Esophagus muscularis mucosa (tissue), 4 donors: ENCODE measurements at places on chromosomes 12 and 14. TPM values are rescaled to one million over a fixed set of nuclear protein-coding genes. Genes with fewer than 3 reads are reported as not detected.
A peak's percentile ranks its signal among the peaks of the same experiment; 100 is the strongest.

GRCh38 chr12:104137001-104137901, 759 bp downstream of the NFYB start:
- peak overlapping the region; percentile 78 for H3K4me3 ChIP-seq
- peak overlapping the region; percentile 95 for H3K27ac ChIP-seq
- peaks cover 29% of the 10 kb centered on the region for H3K4me1 ChIP-seq

Gene PLEKHH1
- total RNA-seq = 2.1 TPM

Gene RFX4
- total RNA-seq = not detected

GRCh38 chr14:59890676-59891075, 20.1 kb upstream of the RTN1 start:
- H3K27me3 ChIP-seq = no peaks in the 10 kb centered on the region
- no peaks in the 10 kb centered on the region for H3K36me3 ChIP-seq
- DNase-seq = no peak
- no peak overlapping the region for H3K4me3 ChIP-seq
- H3K4me1 ChIP-seq = no peaks in the 10 kb centered on the region

GRCh38 chr12:116189692-116190091, 87.8 kb downstream of the MED13L start:
- no peak overlapping the region for H3K4me3 ChIP-seq
- H3K27me3 ChIP-seq = no peaks in the 10 kb centered on the region
- H3K4me1 ChIP-seq = peaks cover 83% of the 10 kb centered on the region
- no peaks in the 10 kb centered on the region for H3K36me3 ChIP-seq
- no peak for DNase-seq

Gene TMEM132D
- not detected for total RNA-seq

GRCh38 chr12:123387508-123388176, 3.7 kb downstream of the KMT5A start:
- no peak for DNase-seq
- no peaks in the 10 kb centered on the region for H3K27me3 ChIP-seq
- H3K4me1 ChIP-seq = peaks cover 68% of the 10 kb centered on the region
- peak overlapping the region; percentile 97 for H3K27ac ChIP-seq
- peaks cover 18% of the 10 kb centered on the region for H3K36me3 ChIP-seq
- H3K4me3 ChIP-seq = peak overlapping the region; percentile 77

Gene NYNRIN
- total RNA-seq = 16.1 TPM

DNA sequence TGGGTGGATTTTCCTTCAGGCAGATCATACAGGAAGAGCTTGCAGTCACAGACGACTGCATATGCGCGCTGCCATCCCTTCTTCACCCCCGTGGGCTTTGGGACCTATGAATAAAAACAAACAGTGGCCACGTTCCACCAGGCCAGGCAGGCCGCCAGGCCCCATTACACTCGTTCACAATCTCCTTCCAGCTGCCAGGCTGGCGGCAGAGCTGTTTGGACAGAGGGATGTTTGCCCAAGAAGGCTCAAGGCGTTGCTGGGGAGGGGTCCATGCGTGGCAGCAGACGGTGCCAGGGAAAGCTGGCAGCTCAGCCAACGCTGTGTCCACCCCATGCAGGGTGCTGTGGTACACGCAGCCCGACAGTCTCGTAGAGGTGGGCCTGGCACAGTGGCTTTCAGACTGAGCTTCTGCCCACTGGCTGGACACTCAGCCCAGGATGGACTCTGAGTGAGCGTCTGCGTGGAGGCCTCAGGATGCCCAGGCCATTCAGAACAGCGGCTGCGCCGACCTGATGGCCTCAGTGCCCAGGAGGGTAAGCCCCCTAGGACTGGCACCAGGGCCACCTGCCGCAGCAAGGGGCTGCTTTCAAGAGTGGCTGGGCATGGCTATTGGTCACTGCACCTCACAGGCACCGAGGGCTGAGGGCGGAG, 27.5 kb downstream of the AMN start:
- H3K27me3 ChIP-seq = no peaks in the 10 kb centered on the region
- H3K4me3 ChIP-seq = no peak overlapping the region
- peaks cover 97% of the 10 kb centered on the region for H3K36me3 ChIP-seq
- H3K27ac ChIP-seq = peak overlapping the region; percentile 68
- DNase-seq = no peak
- H3K4me1 ChIP-seq = peaks cover 24% of the 10 kb centered on the region

GRCh38 chr12:88553941-88554658, 26.2 kb downstream of the KITLG start:
- no peaks in the 10 kb centered on the region for H3K36me3 ChIP-seq
- DNase-seq = no peak
- no peaks in the 10 kb centered on the region for H3K27me3 ChIP-seq
- H3K4me1 ChIP-seq = peaks cover 91% of the 10 kb centered on the region
- no peak overlapping the region for H3K4me3 ChIP-seq

- DNase-seq = peak; percentile 34
- no peak overlapping the region for H3K27ac ChIP-seq
- H3K4me1 ChIP-seq = no peaks in the 10 kb centered on the region
Measured at GRCh38 chr14:98622208-98623051, 649.6 kb downstream of the BCL11B start.

DNA sequence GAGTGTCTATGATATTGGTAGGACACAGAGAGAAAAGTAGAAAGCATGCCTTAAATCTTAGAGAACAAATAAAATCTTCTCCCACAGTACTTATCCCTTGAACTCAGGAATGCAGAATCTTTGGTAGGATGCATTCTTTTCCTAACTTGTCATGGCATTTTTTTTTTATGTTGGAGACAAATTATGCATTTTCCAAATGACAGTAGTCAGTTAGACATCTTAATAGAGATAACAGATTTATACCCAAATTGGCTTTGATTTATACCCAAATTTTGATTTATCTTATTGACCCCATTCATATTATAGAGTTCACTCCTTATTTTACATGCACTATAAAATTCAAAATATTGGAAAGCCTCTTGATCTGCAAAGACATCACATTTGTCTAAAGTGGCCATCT, 132.9 kb downstream of the CNTN1 start:
- H3K27me3 ChIP-seq = no peaks in the 10 kb centered on the region
- H3K36me3 ChIP-seq = no peaks in the 10 kb centered on the region
- H3K27ac ChIP-seq = no peak overlapping the region
- DNase-seq = no peak
- no peak overlapping the region for H3K4me3 ChIP-seq
- no peaks in the 10 kb centered on the region for H3K4me1 ChIP-seq

DNA sequence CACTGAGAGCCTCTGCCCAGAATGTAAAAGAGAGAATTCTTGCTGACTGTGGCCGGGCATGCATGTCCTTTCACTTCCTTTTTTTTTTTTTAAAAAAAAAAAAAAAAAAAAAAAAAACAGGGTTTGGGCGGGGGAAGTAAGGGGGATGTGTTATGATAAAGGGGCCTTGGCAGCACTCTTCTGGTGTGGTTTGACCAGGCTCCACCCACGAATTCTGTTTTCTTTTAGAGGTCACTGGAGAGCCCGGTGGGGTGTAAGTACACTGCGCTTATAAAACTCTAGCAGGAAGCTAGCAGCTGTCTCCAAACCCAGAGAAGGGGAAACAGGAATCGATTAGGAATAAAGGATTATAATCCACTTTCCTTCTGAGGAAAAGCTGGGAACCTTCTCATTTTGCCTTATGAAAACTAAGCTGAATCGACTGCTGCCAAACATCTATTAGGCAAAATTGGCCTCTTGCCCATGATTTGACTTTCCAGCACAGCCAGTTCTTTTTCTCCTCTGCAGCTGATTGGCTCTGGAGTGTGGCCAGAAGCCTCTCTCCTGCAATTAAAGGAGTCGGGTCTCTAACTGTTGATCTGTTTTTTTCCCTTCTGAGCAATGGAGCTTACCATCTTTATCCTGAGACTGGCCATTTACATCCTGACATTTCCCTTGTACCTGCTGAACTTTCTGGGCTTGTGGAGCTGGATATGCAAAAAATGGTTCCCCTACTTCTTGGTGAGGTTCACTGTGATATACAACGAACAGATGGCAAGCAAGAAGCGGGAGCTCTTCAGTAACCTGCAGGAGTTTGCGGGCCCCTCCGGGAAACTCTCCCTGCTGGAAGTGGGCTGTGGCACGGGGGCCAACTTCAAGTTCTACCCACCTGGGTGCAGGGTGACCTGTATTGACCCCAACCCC, 27.7 kb upstream of the HIGD1C start:
- no peaks in the 10 kb centered on the region for H3K27me3 ChIP-seq
- peaks cover 53% of the 10 kb centered on the region for H3K4me1 ChIP-seq
- peak overlapping the region; percentile 91 for H3K27ac ChIP-seq
- peak; percentile 97 for DNase-seq
- peaks cover 2% of the 10 kb centered on the region for H3K36me3 ChIP-seq

GRCh38 chr14:21072781-21073339, 2.8 kb downstream of the ARHGEF40 start:
- H3K4me1 ChIP-seq = peaks cover 51% of the 10 kb centered on the region
- H3K27me3 ChIP-seq = no peaks in the 10 kb centered on the region
- no peak overlapping the region for H3K4me3 ChIP-seq
- no peak for DNase-seq

Gene GLIPR1
- total RNA-seq = 10.9 TPM

DNA sequence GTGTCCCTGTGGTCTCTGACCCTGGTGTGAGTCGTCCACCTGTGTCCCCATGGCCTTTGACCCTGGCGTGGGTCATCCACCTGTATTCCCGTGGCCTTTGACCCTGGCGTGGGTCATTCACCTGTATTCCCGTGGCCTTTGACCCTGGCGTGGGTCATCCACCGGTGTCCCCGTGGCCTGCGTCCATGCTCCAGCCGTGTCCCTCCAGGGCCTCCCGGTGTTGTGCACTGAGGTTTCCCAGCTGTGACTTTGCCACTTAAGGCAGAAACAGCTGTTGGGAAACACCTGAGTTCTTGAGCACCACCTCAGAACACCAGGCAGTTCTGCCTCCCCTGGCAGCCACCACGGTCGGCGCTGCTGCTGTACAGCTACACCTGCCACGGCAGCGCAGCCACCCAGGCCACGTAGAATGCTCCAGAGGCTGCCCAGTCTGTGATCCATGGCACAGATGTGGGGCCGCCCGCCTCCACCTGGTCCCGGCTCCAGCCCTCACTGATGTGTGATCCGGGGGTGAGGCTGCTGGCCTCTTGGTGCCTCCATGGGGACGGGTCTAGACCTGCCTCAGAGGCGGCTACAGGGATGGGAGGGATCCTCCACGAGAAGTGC, 69.1 kb upstream of the GALNT9 start:
- peaks cover 94% of the 10 kb centered on the region for H3K27me3 ChIP-seq
- H3K36me3 ChIP-seq = no peaks in the 10 kb centered on the region

GRCh38 chr12:28787151-28787550, 361.9 kb upstream of the FAR2 start:
- no peaks in the 10 kb centered on the region for H3K36me3 ChIP-seq
- H3K27ac ChIP-seq = no peak overlapping the region
- no peaks in the 10 kb centered on the region for H3K4me1 ChIP-seq

Gene STAC3
- 1.7 TPM for total RNA-seq

Gene HNF1A
- not detected for total RNA-seq

GRCh38 chr12:106144847-106145246, 6.1 kb upstream of the NUAK1 start:
- H3K27me3 ChIP-seq = no peaks in the 10 kb centered on the region
- no peak overlapping the region for H3K4me3 ChIP-seq
- peaks cover 41% of the 10 kb centered on the region for H3K4me1 ChIP-seq
- no peak for DNase-seq
- H3K27ac ChIP-seq = no peak overlapping the region

Gene TAS2R50
- total RNA-seq = 4.2 TPM

DNA sequence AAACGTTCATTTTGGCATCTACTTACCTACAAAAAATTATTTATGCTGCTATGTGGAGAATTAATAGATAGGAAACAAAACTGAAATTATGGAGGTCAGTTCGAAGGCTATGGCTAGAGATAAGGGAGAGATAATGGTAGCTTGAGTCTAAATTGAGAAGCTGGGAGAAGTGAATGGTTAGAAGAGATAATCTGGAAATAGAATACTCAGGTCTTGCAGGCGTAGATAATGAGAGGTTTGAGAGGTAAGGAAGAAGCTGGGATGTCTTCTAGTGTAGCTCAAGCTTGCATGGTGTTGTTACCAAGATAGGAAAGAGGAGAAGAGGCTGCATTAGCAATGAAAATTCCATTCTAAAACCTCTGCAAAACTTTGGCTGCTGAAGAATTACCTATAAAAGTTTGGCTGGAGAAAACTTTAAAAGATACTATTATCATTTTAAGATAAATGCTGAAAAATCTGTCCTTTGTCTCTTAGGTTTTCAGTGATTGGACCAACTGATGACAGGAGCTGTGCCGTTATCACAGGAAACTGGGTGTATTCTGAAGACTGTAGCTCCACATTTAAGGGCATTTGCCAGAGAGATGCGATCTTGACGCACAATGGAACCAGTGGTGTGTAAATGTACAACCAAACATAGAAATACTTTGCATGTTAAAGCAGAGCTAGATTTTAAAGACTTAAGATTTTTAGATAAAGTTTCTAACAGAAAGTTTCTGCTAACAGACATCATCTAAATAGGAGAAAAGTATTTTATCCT, 14.1 kb downstream of the KLRF2 start:
- H3K36me3 ChIP-seq = no peaks in the 10 kb centered on the region
- no peak overlapping the region for H3K27ac ChIP-seq
- no peaks in the 10 kb centered on the region for H3K4me1 ChIP-seq
- DNase-seq = no peak

DNA sequence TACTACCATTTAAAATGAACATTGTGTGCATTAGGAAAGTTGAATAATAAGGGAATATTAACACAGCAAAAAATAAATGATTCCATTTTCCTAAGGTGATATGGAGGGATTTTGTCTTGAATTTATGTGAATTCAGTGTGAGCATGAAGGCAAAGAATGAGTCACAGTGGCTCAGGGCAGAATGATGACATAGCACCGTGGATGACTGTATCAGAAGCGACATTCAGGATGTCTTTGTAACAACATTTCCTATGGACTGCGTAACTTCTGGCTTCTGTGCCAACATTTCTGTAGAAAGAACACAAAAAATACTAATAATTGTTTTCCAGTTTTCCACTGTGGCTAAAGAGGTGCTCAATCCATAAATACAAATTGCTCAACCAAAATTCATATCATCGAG, 54.6 kb downstream of the TTC8 start:
- peaks cover 4% of the 10 kb centered on the region for H3K36me3 ChIP-seq
- H3K4me1 ChIP-seq = no peaks in the 10 kb centered on the region
- DNase-seq = no peak

GRCh38 chr14:34989762-34990161, 7.0 kb downstream of the SRP54 start:
- H3K27ac ChIP-seq = no peak overlapping the region
- H3K4me1 ChIP-seq = peaks cover 31% of the 10 kb centered on the region
- no peak overlapping the region for H3K4me3 ChIP-seq
- H3K36me3 ChIP-seq = no peaks in the 10 kb centered on the region

Gene SDR9C7
- 0.40 TPM for total RNA-seq

DNA sequence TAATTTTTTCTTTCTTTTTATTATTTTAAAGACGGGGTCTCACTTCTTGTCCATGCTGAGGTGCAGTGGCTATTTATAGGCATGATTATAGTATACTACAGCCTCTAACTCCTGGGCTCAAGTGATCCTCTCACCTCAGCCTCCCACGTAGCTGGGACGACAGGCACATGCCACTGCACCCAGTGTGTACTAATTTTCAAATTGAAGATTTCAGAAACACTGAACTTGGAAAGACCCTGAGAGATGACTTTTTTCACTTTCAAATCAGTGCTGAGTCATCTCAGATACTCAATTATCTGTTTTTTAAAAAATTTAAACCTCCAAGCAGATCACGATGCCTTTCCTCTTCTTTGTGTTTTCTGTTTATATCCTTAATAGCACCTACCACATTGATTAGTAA, 53.7 kb upstream of the COCH start:
- no peaks in the 10 kb centered on the region for H3K4me1 ChIP-seq
- no peak for DNase-seq
- no peak overlapping the region for H3K4me3 ChIP-seq
- no peak overlapping the region for H3K27ac ChIP-seq
- H3K36me3 ChIP-seq = no peaks in the 10 kb centered on the region

Gene SOAT2
- total RNA-seq = not detected

GRCh38 chr12:109967383-109968031, 28.7 kb downstream of the GIT2 start:
- H3K27ac ChIP-seq = no peak overlapping the region
- H3K4me1 ChIP-seq = no peaks in the 10 kb centered on the region
- H3K27me3 ChIP-seq = no peaks in the 10 kb centered on the region
- no peak for DNase-seq
- no peak overlapping the region for H3K4me3 ChIP-seq
